CD8-positive, alpha-beta memory T cell (primary cell): ENCODE measurements at places on chromosomes 13 and 19. TPM values are rescaled to one million over a fixed set of nuclear protein-coding genes. Genes with fewer than 3 reads are reported as not detected.

DNA sequence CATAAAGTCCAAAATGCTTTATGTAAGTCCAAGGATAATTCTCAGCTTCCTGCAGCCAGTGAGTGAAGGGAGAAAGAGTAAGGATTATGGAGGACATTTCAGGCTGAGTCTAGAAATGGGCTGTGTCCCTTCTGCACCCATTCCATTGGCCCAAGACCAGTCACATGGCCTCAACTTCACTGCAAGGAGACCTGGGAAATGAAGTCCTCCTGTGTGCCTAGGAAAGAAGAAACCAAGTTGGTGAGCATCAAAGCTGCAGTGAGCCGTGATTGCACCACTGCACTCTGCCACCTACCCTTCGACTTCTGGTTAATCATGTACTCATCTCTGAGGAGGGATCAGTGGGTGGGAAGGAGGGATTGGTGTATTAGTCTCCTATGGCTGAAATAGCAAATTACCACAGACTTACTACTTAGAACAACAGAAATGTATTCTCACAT is 3.6 kb upstream of the CD37 start:
- peak; percentile 33 for DNase-seq

- no peak for DNase-seq
Measured at GRCh38 chr19:15675560-15675959, 2.7 kb downstream of the CYP4F12 start.

DNA sequence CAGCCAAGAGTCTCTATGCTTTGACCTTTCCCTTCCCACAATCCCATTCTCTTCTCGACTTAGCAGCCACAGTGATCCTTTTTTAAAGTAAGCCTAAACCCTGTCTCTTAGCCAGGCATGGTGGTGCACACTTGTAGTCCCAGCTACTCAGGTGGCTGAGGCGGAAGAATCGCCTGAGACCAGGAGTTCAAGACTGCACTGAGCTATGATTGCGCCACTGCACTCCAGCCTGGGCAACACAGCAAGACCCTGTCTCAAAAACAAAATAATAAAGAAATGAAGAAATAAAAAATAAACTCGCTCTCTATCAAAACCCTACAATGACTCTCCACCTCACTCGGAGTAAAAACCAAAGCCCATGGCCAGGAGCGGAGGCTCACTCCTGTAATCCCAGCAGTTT is 14.7 kb downstream of the TEX101 start:
- DNase-seq: no peak

DNA sequence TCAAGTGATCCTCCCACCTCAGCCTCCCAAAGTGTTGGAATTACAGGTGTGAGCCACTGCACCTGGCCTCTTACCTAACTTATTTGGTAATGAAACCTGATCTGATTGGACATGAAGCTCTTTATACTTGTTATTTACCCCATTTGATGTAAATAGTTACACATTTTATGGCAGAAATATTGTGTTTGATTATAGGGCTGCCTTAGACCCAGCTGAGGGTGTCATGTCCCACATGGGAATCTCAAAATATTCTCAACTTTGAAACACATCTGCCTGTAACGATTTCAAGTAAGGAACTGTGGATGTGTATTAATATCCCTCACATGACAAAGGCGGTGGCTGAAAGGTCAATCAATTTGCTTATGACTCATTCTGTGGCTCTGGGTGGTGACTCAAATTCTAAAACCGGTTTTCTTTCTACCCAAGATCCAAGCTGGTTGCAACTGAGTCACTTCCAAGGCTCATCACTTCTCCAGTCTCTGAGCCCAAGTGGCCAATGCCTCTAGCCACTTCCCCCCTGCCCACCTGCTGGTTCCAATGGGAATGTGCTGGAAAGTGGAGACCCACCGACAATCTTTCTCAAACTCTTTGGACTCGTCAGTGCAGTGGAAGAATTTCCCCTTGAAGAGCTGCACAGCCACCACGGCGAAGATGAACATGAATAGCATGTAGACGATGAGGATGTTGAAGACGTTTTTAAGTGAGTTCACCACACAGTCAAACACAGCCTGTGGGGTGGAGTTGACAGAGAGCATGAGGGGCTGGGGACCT is 110.9 kb downstream of the IER2 start:
- DNase-seq: no peak

- DNase-seq: no peak
Measured at GRCh38 chr13:101053301-101054093, 362.8 kb downstream of the NALCN start.

GRCh38 chr13:99033814-99034213 is 56.0 kb upstream of the DOCK9 start:
- DNase-seq: no peak

- no peak for DNase-seq
Measured at GRCh38 chr13:48296528-48296927, 7.0 kb upstream of the RB1 start.

GRCh38 chr19:49506575-49507105 is 5.8 kb upstream of the FCGRT start:
- DNase-seq: peak; percentile 65

PRKCG gene
- total RNA-seq: not detected

GRCh38 chr13:68007576-68007975 is 777.4 kb upstream of the PCDH9 start:
- no peak for DNase-seq
